ENCODE measurements at places on chromosomes 2 and 18. TPM values are rescaled to one million over a fixed set of nuclear protein-coding genes. Genes with fewer than 3 reads are reported as not detected.

DNA sequence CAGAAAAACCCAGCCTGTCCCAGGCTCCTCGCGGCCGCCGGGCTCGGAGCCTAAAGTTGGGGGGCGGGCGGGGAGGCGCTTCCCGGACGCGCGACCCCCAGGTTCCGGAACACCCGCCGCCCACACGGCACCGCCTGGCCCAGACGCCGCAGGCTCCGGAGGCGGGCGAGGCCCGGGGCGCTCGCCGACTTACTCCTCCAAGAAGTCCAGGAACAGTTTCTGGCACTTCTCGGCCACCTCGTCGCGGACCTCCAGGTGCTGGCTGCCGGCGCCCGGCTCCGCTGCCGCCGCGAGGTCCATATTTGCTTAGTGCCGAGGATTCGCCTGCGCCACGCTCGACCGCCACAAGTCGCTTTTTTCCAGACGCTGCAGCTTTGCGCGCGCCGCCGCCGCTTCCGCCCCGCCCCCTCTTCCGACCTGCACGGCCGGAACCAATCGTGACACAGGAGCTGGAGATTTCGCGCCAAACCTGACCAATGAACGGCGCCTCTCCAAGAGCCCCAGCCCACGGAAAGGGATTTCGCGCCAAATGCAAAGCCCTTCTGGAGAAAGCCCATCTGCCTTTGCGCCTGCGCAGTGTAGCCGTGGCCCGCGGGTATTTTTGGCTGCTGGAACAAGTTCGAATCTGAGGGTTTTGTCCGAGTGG lies at the start of gene MCM6:
Gene MCM6, minus strand, starts transcription at position 378 of the 646 bp plus-strand sequence. Its CDS starts 78 bp downstream, at position 300.
- peak; percentile 98 for DNase-seq

DNA sequence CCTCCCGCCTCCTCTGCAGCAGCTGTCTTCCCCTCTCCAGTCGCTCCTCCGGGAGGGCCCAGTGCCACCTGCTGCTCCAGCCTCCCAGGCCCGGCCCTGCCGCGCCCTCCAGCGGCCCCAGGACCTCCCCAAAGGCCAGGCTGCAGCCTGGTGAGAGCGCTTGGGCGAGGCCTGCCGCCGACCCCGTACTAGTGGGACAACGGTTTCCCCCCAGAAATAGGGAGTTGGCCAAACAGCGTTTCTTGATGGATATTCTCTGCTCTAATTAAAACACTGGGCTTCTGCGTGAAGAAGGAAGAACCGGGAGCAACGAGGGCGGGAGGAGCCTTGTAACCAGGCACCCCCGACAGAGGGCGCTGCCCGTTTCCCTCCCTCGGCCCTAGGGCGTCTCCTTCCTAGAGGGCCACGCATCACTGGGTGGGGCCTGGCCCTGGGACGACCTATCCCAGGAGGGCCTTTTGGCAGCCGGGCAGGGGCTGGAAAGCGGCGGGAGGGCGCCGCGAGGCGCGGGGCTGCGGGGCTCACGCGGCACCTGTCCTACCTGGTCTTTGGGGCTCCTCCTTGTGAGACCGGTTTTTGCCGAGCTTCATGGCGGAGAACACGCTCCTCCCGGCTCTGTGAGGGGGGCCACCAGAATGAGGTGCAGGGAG lies 25.4 kb upstream of the OTOF start:
- DNase-seq, result peak; percentile 89

NT5DC4 gene
- 0.53 TPM for total RNA-seq

GRCh38 chr2:167964650-167965413 lies 282.6 kb downstream of the STK39 start:
- DNase-seq, result no peak

- DNase-seq, result no peak
These were observed 325.4 kb downstream of the ERBB4 start for GRCh38 chr2:212213191-212213590.

KHK gene
- 5.1 TPM for total RNA-seq

DNA sequence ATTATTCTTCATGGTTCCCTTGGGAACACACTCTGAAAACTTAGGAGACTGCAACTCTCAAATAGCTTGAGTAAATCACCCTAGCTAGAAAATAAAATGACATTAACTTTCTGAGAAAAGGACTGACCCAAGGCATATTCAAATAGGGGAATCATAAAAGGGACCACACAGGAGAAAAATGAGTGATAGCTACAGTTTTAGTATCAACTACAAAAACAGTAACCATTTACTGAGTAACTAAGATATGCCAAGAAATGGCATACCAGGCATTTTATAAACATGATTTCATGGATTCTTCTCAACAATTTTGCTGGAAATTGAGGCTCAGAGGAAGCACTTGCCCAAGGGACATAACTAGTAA lies 84.5 kb downstream of the AFF3 start:
- no peak for DNase-seq

DNA sequence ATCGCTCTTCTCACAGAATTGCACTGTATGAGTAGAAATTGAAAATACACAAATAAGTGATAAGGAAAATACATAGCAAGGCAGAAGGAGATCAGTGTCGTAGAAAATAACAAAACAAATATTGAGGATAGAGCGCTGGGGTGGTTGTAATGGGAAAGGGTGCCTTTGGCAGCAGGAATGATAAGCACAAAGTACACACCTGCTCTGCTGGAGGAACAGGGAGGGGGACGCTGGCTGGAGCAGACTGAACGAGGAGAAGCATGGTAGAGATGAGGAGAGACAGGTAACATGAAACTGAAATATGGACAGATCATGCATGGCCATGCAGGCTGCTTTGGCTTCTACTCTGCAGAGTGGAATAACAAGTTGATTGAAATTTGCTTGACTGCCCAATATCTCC lies 181.2 kb upstream of the FSHR start:
- DNase-seq, result no peak

ZSWIM2 gene
- total RNA-seq, result not detected

DNA sequence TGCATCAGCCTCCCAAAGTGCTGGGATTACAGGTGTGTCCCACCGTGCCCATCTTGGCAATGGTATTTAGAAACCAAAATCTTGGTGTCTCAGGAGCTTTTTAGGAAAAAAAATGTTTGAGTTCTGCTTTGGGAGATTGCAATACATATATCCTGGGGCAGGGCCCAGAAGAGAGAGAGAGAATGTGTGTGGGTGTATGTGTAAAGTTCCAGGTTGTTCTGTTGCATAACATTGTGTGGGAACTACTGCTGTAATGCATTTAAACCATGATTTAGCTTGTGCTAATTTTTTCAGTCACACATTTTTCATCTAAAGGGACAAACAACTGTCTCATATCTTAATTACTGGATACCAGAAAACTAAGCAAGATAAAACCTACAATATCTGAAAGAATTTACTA lies 70.8 kb upstream of the NABP1 start:
- no peak for DNase-seq

SMAD4 gene
- 97.8 TPM for total RNA-seq

DNA sequence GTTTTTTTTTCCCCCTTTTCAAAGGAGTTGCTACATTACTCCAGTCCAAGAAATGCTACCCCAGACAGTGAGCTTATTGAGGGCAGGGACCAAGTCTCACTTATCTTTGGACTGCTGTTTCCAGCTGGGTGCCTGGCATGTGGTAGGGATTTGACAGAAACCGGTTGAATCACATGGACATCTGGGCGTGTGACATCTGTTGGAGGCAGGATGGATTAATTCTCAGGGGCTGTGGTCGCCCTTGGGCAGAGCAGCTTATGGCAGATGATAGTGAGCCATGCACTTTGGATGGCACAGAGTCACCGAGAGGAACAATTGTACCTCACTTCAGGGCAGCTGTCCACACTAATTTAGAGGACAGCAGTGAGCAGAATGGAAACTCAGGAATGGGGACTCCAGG lies 254.6 kb upstream of the ID2 start:
- no peak for DNase-seq

DNA sequence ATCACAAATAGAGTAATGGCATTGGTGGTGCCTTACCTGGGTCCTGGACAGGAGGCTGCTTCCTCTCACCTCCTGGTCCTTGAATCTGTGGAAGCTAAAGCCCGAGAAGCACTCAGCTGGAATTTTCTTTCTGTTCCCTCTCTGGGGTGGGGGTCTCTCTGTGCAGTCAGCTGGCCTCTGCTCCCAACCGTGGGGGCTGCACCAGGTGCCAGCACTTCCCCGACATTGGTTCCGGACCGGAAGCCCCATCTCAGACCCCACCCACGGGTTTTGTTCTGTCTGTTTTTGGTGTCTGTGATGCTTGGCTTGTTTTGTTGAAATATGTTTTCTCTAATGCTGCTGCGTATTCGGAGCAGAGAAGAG lies 154.7 kb downstream of the TWIST2 start:
- DNase-seq, result no peak

TUBA3E gene
- total RNA-seq, result not detected

- DNase-seq, result no peak
These were observed 1.5 kb downstream of the MTA3 start for GRCh38 chr2:42569883-42570282.

- no peak for DNase-seq
These were observed 37.4 kb downstream of the ANKMY1 start for GRCh38 chr2:240520130-240520973.

SERPINB13 gene
- total RNA-seq, result not detected

UPP2 gene
- not detected for total RNA-seq

DNA sequence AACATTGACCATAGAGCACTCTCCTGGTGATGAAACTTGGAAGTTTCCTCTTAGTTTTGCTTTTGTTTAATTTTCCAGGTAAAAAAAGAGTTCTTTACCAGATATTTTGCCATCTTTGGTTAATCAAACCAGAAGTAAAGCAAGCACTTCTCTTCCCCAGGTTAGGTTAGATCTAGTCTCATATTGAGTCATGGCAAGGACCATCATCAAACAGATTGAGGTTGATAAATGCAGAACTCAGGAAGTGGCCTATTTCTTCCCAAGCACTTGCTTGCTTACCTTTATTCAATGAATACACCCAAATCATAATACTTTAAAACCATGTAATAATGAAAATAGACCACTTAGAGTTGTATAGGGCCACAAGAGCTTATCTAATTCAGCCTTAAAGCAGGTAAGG lies 23.4 kb downstream of the DNAH6 start:
- DNase-seq, result no peak

DNA sequence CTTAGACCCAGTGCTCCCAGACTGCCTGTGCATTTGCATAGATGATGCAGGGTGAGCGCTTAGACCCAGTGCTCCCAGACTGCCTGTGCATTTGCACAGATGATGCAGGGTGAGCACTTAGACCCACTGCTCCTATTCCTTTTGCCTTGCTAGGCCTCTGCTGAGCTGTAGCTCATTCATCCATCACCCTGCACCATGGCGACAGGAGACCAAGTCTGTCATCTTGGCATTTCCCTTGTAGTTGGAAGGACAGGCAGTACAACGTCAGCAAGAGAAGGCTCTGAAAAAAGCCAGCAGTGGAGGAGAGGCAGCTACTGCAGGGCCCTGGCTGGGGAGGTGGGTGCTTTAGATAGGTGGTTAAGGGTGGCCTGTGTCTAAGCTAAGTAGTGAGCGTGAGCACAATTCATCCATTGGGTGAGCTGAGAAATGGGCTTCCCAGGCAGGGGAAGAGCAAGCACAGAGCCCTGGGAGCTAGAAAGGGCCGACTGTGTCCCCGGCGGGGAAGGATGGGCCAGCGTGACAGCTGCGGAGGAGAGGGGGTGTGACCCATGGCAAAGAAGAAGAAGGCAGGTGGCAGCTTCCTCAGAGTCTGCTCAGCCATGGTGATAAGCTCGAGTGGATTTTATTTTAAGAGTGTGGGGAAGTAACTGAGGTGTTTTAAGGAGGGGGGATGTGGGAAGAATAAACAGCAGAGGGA lies 108.8 kb downstream of the LPIN1 start:
- no peak for DNase-seq

DNA sequence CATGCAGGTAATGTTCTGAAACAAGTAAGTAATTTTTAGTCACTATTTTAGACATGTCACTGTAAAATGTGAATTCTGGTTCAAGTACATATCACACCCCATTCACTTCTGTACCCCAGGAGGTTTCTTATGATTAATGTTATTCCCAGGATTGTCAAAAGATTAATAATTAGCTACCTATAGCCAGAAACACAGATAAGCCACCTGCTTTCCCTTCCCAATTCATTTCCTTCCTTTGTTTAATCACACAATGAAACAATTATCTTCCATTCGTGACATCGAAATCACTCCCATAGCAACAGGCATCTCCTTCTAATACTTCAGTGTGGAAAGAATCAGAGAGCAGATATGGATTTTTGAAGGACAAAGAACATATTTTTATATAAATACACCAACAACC lies 1650.3 kb upstream of the CELF4 start:
- DNase-seq, result no peak

PROKR1 gene
- not detected for total RNA-seq

DNA sequence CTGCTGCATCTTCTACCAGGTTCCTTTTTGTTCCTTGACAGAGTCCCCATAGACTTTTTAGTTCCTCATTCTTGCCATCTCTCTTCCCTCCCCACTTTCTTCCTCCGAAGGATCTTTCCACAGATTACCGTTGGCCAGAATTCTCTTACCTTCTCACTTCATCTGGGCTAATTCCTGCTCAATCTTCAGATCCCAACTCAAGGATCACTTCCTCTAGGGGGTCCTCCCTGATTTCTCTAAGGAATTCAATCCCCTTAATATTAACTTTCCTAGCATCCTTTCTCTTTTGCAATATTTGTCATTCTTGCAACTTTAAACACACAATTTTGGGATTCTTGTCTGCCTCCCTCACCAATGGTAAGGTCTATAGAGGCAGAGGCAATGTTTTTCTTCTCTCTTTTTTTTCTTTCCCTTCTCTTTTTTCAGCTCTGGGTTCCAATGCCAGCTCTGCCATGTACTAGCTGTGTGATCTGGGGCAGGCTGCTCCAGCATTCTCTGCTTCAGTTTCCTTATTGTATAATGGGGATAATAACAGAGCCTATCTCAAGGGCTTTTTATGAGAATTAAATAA lies 5.4 kb upstream of the KCNE4 start:
- DNase-seq, result no peak

DNA sequence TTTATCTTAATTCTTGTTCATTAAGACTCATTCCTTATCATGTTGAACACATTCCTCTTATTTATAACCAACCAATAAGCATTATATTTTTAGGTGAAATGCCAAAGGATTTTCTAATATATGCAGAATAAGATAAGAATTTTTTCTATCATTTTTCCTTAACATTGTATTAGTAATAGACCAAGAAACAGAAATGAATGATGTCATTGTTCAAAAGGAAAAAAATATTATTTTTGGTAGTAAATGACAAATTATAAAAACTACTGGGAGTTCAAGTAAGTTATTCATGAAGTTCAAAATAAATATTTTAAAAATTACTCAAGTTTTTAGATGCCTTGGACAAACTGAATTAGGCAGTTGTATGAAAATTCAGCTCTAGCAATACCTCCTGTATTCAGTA lies 25.5 kb downstream of the DCAF17 start:
- no peak for DNase-seq

DNA sequence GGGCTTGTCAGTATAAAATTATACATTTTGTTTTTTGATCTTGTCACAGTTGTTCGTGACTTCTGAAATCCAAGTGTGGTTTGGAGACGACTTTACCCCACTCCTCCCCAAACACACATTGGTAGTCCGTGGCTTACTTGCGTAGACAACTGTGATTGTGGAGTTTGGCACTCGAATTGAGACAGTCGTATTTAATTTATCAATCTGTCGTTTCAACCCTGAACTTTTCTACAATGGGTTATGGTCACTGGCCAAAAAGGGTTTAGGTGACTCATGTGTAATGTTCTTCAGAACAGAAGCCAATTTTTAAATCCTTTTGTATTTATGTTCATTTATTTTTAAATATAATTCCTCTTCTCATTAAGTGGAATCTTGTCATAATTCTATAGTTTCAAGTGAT lies 129.9 kb downstream of the SPTBN1 start:
- no peak for DNase-seq

- no peak for DNase-seq
These were observed 7.4 kb downstream of the PMAIP1 start for GRCh38 chr18:59907172-59907571.

STAT4 gene
- 5.8 TPM for total RNA-seq

Data from lower lobe of right lung (tissue), 2 donors.